ENCODE measurements at places on chromosomes 1 and 21.

- no peak for DNase-seq
These were observed 18.2 kb downstream of the SMAP2 start for GRCh38 chr1:40391688-40392145.

- DNase-seq: no peak
These were observed 4.8 kb downstream of the ZNF672 start for GRCh38 chr1:248842781-248843331.

DNA sequence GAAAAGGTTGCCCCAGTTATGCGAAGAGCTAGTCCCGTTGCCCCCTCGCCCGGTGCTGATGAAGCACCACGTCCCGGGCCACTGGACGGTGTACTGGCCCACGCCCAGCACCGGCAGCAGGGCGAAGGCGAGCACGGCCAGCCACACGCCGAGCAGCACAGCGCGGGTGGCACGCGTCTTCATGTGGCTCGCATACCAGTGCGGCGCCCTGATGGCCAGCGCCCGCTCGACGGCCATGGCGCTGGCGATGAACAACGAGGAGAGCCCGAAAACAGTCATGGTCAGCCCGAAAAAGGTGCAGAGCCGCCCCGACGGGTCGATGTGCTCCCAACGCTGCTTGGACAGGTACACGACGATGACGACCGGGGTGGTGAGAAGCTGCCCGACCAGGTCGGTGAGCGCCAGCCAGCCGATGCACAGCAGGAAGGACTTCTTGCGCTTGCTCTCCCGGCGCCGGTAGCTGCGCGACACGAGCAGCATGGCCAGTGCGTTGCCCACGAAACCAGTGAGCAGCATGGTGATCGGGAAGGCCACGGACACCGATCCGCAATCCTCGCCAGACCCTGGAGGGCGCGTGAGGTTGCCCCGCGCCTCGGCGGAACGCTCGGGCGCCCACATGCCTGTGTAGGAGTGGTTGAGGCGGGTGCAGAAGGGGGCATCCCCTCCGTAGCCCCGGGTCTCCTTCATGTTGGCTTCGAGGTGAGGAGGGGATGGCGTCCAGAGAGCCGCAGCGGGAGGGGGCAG is 553 bp downstream of the PTGER3 start:
- no peak for DNase-seq

DNA sequence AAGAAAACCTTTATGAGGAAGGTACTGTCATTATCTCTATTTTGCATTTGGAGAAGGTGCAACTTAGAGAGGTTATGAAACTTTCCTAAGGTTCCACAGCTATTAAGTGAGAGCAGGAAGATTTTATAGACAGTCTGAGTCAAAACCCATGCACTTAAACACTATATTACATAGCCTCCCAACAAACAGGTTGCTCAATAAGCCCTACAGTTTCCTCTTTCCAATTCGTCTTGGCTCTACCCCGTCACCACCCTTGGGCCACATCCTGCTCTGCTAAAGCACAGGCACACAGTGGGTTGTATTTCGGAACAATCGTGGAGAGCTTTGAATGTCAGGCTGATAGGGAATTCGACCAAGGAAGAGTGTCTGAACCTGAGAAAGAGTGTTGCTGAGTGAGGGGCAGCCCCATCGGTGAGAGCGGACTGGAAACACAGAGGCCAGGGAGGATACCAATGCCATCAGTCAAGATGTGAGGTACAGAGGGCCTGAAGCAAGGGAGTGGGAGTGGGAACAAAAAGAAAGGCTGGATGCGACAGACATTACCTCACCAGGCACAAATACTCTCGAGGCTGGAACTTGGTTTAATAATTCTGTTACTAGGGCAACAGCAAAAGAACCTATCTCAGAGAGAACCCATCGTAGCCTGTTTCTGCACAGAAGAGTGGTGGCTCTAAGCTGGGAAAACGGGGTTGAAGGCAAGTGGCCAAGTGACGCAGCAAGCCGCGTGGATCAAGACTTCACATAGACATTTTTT is 6.3 kb upstream of the LRRC52 start:
- no peak for DNase-seq

GRCh38 chr1:244451539-244451950 is at the start of gene ADSS2:
ADSS2 (minus strand) TSS chr1:244451909; CDS start chr1:244451817, 92 bp downstream.
- DNase-seq: no peak

DNA sequence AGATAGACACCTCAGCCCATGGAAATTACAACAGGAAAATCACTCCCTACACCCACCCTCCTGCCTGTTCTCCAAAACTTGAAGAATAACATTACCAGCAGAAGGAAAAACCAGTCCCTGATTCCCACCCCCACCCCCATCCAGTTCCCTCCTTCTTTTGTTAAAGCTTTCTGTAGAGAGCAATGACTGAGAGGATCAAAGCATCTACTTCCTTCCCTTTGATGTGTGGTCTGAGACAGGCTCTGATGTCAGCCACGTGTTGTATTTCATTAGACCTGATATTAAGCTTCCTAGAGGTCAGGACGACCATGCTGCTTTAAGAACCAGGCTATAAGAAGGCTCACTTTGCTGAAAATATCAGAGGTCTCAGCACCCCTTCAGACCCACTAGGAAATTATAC is 73.9 kb upstream of the HAO2 start:
- DNase-seq: no peak

DNA sequence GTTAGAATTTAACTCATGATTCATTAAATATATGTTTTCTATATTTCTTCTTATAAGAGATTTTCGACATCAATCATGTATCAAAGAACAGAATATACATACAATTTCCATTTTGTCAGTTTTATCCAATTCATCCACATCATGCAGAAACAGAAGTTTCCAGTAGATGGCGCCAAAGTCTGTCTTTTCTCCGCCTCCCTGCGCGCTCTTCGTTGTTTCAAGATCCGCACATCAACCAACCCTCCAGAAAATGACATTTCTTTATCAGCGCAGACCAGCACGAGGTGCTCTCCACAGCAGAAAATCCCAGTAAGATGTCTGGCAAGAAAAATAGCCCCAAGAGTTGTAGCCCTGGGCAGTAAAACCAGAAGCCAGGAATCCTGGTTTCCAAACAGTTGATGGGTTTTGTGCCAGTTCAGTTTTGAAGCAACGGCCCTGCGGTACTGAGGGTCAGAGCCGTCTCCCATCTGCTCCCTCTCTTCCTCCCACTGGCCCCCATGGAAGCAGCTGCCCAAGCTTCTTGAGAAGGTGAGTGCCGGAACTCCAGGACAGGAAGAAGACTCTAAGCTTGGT is 38.6 kb upstream of the GPR137B start:
- DNase-seq: peak; percentile 58

DNA sequence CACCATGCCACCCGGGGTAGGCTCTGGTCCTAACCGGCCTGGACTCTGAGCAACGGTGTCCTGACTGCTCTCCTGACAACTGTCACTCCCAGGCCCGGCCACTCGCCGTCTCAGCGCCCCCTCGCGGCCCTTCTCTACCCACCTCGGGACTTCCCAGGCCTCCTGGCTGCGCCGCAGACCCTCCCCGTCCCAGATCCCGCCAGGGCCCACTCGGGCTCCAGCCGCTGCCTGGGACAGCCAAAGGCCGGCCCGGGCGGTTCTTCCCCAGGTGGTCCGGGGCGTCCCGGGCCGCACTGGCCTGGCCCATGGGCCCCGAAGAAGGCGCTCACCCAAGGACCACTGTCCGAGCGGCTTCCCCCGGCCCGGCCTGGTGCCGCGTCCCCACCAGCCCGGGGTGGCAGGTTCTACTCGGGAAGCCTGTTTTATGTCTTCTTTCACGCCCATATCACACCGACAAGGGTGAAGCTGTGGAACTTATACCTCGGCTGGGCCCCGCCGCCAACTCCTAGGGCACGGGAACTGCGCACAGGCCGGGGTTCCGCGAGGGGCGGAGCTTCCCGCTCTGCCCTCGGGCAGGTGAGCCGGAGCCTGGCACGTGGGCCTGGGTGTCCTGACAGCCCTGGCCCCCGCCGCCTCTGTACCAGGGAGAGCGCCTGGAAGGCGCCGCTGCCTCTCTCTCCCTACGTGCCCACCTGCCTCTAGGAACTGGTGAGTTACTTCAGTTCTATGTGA is 138.3 kb downstream of the TTLL7 start:
- DNase-seq: peak; percentile 67

DNA sequence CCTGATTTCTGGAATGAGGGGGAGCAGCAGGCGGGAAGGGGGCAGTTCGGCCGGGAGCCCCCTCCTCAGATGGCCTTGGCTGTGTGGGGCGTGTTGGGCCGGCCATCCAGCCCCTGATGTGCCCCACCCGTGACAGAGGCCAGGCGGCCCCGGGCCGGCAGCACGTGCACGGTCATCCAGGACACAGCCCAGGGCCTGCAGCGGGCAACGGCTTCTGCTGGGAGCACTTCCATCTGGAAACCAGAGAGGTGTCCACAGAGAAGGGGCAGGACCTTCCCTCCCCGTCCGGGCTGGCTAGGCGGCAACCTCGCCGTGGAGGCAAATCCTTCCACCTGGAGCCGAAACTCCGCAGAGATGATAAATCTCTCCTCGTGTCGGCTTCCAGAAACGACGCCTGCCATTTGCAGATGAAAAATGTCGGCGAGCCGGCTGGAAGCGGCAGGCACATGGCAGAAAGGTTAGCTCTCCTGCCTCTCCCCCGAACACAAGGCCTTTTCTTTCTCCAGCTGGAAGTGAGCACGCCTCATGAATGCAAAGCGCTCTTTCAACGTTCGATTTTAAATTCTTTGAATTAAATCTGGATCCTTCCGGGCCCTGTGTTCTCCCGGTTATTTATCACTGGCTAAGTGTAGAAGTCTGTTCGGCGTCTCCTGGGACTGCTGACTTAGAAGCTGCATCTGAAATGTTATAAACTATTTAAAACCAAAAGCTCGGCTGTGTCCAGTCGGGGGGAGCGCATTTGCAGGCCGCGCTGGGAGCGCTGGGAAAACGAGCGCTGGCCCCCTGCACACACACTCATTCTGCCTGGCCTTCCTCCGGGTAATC is 9.4 kb upstream of the ACTRT2 start:
- no peak for DNase-seq

DNA sequence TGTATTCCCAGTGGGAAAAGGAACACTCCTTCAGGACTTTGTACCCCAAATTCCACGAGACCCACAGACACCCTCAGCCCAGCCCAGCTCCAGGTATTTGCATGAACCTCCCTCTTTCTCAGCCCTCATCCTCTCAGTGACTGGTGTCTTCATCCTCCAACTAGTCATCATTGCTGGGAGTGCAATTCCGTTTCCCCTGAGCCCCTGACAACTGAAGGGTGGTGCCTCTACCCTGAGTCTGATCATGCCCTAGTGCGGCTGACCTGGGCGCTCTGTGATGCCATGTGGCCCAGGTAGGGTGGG is 3.8 kb upstream of the ZNF692 start:
- no peak for DNase-seq

DNA sequence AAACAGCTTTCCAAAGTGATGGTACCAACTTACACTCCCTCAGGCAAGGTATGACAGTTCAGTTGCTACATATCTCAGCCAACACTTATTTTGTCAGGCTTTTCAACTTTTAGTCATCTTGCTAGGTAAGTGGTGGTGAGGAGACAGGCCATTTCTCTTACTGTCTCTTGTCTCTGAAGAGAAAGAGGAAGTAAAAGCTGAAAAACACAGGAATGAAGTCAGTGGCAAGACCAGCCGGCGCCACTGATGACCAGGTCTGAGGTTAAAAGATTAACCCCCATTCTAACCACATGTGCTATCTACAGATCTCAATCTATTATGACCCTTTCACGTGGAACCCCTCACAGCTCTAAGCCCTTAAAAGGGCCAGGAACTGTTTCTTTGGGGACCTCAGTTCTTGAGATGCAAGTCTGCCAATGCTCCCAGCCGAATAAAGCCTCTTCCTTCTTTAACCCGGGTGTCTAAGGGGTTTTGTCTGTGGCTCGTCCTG is 4.2 kb downstream of the ADCY10 start:
- DNase-seq: no peak

- DNase-seq: no peak
These were observed 435.9 kb upstream of the PRMT6 start for GRCh38 chr1:106620521-106620954.

DNA sequence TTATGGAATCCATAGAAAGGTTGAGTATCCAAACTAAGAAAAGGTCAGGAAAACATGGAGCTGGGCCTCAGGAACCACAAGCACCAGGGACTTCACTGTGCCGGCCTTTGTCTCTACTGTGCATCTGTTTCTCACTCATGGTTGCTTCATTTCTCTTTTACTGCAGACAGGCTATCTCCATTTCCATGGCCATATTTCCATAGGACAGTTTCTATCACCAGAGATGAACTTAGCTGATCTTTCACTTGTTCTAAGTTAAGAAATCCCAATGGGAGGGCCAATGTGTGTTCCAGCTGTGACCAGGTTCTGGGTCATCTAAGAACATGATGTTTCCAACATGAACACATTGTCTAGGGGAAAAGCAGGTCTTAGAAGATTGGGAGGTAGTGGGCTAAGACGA is 43.7 kb upstream of the PPP2R5A start:
- DNase-seq: no peak

- no peak for DNase-seq
These were observed 47.1 kb upstream of the ATP1A1 start for GRCh38 chr1:116325922-116326321.

- no peak for DNase-seq
These were observed 7.1 kb downstream of the PHLDA3 start for GRCh38 chr1:201461645-201462441.

GRCh38 chr1:202919615-202920014 is 7.4 kb downstream of the KLHL12 start:
- DNase-seq: no peak

DNA sequence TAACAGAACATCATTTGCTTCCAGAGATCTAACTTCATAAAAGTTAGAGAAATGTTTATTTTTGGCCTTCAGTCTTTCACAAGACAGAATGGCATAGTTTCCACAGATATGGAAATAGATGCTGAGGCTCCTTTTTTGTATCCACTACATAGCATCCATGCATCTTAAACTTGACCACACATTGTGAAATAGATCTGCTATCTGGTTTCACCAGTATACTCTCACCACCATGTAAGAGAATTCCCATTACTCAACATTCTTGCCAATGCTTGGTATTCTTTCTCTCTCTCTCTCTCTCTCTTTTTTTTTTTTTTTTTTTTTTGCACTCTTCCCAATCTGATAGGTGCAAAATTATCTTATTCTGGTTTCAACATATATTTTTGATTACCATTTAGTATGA is 52.1 kb upstream of the PRMT6 start:
- no peak for DNase-seq

GRCh38 chr1:155093911-155094621 is 15.4 kb downstream of the EFNA3 start:
- no peak for DNase-seq

- DNase-seq: no peak
These were observed 6.8 kb upstream of the IL24 start for GRCh38 chr1:206890125-206891060.
